ENCODE measurements at places on chromosomes 3 and 15.

GRCh38 chr3:144774897-144775296 lies 803.3 kb downstream of the DIPK2A start:
- no peak for DNase-seq

DNA sequence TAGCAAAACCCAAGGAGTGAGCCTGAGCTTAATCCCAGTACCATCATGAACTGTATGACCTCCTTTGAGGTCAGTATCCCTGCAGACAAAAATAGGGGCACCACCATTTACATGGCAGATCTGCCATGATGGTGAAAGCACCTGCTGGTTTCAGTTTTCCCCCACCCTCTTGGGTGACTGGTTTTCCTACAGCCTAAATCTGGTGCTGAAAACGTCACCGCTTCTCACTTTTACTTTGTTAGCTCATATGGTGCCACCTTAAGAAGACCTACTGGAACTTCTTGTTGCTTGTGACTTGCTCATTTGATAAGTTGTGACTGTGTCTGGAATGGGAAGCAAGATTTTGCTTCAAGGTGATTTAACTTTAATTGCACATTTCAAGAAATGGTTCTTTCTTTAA lies 5.1 kb downstream of the PPP1R2 start:
- no peak for DNase-seq

DNA sequence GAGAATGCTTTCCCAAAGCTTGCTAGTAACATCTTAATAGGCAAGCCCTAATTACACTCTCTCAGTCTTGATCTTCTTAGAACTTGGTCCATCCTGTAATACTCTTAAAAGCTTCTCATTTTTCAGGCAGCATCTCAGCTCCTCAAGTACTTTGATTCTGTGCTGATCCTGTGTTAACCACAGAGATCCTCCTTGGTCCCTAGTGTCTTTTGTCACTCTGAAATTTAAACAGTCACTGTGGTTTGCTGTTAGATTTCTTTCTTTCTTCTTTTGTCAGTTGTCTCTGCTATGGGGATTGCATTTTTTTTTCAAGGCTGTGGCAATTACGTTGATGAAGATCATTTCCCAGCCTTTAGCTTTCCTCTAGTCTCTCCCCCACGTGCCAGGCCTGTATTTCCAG lies 26.0 kb upstream of the UBE3A start:
- DNase-seq: no peak

- DNase-seq: peak; percentile 48
Observed at GRCh38 chr3:192170659-192171058, 556.7 kb downstream of the FGF12 start.

GRCh38 chr3:187823746-187824145 lies 78.5 kb upstream of the BCL6 start:
- DNase-seq: no peak

- DNase-seq: no peak
Observed at GRCh38 chr3:123409443-123410148, 39.3 kb downstream of the ADCY5 start.

DNA sequence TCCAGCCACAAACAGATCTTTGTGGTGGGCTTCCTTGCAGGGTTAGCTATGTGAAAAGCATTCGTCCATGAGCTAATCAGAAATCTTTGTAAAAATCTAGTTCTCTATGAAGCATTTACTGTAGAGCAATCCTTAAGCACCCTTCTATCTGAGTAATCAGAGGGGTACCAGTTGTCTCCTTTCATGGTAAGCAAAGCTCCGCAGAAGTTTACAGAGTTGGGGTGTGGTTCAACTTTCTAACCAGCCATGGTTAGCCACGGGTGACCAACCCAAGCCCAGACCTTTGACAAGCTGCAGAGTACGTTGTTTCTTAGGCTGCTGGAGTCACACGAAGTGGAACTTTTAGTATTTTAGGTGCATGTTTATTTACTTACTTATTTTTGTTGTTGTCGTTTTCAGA lies 77.4 kb downstream of the FLNB start:
- DNase-seq: no peak

GRCh38 chr3:143208976-143209714 lies 89.6 kb downstream of the CHST2 start:
- DNase-seq: no peak

- peak; percentile 39 for DNase-seq
Observed at GRCh38 chr15:62603742-62604141, 438.7 kb upstream of the C2CD4B start.

GRCh38 chr3:28406241-28406640 lies 57.6 kb upstream of the AZI2 start:
- no peak for DNase-seq

DNA sequence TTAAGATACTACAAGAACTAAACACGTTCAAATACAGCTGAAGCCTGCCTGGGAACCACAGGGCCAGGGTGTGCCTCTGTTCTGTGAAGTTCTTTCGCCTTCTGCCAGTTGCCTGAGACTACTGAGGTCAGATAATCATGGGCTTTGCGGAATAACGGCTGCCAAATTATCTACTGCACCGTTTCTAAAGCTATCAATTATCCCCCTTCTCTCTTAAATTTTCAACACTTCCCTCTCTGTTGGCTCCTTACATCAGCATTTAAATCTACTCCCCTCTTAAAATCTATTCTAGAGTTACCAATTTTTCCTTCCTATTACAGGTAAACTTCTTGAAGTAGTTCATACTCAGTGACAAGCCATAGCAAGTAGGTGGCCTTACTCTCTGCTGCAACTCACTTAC lies 6.2 kb upstream of the NEO1 start:
- no peak for DNase-seq

GRCh38 chr15:82635798-82636197 lies 11.4 kb downstream of the CPEB1 start:
- DNase-seq: no peak

DNA sequence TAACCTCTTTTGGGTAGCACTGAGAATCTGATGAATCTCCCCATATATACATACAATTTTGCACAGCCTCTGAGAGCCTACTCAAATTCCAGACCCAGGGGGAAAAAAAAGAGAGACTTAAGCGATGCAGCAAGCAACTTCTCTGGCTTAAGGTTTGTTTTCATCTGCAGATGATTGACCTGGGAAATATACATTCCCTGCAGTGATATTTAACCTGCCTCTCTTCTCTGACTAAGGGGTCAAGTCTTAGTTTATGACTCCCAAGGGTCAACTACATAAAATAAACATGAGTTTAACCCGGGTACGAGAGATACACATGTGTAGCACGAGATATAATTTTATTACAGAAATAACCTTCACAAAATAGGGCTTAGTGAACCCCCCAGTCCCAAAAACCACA lies 737.8 kb downstream of the TUSC7 start:
- no peak for DNase-seq

GRCh38 chr3:122091602-122092295 lies 36.6 kb downstream of the CD86 start:
- no peak for DNase-seq

- no peak for DNase-seq
Observed at GRCh38 chr3:48180021-48180420, 8.2 kb downstream of the CDC25A start.

DNA sequence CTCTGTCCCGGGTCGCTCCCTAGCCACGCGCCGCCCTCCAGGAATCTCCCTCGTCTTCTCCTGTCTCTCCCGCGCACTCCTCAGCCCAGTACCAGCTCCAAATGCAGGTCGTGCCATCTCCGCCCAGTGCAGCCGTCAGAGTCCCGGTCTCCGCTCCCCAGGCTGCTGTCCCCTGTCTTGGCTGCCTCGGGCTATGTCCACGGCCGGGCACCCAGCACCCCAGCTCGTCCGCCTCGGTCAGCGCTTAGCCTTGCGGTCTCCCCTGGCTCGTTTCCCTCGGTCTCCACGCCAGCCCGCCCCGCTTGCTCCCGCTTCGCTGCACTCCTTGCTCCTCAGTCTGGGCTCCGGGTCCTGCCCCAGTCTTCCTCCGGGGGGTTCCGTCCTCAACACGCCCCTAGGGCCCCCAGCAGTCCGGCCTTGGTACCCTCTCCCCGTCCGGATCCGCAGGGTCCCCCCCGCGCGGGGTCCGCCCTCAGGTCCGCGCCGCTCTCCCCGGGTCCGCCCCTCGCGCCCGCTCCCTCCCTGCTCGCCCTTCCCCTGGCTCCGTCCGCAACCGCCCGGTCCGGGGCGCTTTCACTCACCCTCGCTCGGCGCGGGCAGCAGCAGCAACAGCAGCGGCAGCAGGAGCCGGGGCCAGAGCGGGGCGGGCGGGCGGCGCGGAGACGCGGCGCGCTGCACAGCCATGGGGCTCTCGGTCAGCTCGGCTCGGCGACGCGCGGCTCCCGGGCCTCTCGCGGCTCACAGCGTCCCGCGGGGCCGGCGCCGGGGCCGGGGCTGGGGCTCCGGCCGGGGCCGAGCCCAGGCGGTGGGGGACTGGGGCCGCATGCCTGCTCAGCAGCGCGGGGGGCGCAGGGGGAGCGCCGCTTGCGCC lies 462 bp downstream of the IGDCC3 start:
- peak; percentile 24 for DNase-seq

GRCh38 chr15:56767315-56767714 lies 34.0 kb upstream of the ZNF280D start:
- peak; percentile 14 for DNase-seq

DNA sequence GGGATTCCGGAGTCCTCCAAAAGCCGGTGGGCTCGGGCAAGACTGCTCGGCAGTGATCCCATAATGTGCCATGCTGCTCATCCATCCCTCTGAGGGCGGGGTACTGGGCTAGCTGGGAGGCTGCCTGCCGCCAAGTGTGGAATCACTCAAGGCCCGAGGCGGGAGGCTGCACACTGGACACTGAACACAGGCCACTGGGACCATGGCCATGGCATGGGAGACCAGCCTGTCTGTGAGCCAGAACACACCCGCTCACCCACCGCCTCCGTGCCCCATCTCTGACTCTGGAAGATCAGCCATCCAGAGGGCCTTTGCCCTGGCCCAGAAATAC lies 1.4 kb downstream of the C3orf22 start:
- DNase-seq: no peak

DNA sequence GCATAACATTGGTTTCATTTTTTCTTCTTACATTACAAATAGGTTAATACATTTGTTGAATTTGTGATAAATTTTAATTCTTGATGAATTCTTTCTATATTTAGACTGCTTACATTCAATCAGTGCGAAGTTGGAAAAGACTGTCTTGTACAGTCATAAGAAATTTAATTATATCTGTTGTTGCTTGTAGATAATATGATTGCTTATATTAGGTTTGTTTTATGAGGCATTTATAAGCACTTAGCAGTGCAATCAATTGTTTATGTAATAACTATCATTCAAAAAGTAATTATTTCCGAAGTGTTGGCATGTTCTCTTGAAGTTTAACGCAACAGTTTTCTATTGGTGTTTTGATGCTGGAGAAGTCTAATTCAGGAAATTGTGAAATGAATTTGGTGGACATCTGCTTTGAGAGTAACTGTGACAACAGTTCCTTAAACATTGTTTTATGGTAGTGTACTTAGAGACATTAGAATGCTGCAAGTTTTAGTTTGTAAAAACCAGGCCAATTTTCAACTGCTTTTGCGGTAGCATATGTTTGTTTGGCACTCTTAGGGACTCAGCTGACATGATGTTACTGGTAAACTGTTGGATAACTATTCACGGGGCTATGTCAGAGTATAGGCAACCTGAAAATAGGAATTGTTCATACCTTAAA lies 99.7 kb downstream of the NAALADL2 start:
- no peak for DNase-seq

- no peak for DNase-seq
Observed at GRCh38 chr3:140165781-140166180, 230.8 kb downstream of the CLSTN2 start.

DNA sequence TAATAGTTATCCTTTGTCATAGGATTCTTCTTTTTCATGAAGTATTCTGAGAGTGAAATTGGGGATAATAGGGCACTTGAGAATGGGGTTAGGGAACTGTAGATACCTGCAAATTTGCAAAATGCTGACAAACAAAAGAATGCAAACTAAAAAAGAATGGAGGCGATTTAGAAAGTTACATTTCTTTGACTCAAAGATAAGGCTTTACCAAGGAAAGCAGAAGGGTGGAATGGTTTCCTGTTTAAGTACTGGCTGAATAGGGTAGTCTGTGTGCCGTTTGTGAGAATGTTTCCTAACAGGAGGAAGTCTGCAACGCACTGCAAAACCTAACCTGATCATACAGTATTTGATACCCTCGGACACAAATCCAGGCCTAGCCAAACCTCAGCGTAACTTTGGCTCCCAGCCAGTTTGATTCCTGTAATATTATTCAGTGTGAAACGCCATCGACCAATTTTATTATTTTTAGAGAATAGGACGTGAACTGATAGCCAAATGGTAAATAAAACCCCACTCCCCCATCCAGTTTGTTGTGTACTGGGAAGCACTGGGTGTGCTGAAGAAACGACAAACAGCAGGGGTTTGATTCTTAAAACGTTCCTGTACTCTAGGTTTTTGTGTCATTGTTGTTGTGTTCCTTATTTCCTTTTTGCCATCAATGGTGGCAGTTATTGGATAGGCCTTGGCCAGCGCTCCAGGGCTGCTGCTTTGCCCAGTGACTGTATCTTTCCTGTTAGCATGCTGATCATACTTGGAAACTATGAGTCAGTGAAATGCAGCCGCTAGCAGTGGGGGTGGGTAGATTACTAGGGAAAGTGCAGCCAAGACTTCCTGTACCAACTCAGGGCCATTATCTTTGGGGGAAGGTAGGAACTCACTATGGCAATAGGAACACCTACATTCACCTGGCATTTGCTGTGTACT lies 148.0 kb upstream of the TBL1XR1 start:
- peak; percentile 96 for DNase-seq

DNA sequence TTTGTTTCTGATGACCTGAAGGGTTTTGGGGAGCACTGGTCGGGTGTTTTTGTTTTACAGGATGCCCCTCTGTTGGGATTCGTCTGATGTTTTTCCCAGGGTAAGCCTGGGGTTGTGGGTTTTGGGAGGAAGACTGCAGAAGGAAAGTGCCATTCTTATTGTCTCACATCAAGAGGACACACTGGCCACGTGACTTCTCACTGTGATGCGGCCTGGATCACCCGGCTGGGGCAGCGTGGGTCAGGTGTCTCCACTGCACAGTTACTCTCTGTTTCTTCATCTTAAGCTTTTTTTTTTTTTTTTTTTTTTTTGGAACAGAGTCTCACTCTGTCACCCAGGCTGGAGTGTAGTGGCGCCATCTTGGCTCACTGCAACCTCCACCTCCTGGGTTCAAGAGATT lies 120.5 kb downstream of the TMEM266 start:
- DNase-seq: no peak

GRCh38 chr15:64571857-64572291 lies 111.5 kb downstream of the ZNF609 start:
- DNase-seq: no peak

DNA sequence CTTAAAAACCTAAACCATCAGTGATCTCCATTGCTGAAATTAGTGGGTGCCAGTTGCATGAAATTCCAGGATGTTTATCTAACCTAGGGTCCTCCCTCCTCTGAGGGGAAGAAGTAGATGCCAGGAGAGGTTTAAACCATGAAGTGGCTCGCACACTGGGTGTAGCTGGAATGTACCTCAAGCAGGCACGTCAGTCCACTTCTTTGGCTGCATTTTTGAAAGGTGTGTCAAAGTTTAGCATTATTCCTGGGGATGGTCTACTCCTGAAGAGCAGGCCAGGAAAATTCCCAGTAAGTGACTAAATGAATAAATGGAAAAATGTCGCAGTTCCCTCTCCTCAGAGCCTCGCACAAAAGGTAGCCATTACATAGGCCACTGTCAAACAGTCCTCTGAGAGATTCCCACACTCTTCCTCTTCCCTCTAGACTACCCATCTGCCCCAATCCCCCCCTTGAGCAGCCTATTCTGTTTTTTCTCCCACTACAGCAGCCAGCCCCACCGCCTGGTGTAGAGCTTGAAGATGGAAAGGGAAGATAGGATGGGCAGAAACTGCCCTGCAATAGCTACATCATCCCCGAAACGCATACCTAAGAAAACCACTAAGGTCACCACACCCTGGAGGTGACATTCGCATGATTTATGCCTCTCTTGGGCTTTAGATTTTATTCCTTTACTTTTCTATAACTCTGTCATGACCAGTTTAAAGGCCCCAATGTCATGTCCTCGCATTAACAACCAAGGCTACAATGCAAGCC lies 655 bp upstream of the TMOD3 start:
- DNase-seq: peak; percentile 68
